Upper lobe of left lung (tissue), 6 donors: ENCODE measurements at places on chromosomes 12 and 14.

DNA sequence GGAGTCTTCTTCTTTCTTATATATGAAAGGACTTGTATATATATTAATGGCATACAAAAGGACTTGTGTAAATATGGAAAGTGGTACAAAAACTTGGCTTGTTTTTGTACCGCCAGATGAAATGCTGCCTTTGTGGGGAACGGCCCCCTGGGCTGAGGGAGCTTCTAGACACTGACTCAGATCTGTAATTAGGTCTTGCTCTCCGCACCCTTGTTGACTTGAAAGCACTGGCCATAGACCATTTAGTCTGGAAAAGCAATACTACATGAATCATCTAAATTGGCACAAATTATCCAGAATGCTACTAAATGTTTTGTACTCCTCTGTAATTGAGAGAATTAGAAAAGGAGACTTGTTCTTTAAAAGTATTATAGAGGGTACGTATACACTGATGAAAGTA, 399.9 kb upstream of the RGS6 start:
- DNase-seq = no peak

DNA sequence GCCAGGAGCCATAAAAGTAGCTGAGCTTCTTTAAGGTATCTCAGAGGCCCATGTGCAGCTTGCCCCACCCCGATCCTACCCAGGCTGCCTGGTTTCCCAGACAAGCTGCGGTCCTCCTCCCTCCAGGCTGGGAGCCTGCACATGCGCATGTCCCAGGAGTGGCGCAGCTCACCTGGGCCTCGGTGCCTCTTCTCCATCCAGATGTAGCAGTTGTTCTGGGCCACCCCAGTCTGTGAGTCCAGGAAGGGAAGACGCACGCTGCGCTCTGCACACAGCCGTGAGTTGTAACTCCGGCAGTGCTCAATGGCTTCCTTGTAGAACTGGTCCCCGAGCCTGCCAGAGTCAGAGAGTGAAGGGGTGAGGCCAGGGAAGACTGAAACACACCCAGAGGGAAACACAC, 122.3 kb downstream of the DPF3 start:
- DNase-seq = no peak

GRCh38 chr12:58316926-58317325, 375.6 kb downstream of the ATP23 start:
- DNase-seq = no peak

- no peak for DNase-seq
These were observed 1536.4 kb upstream of the FLRT2 start for GRCh38 chr14:83993545-83993944.

GRCh38 chr14:35222324-35222723, 69.9 kb upstream of the PSMA6 start:
- DNase-seq = no peak

GRCh38 chr12:123971770-123972456, 718 bp downstream of the CCDC92 start:
- peak; percentile 89 for DNase-seq

- no peak for DNase-seq
These were observed 6.9 kb downstream of the FBXO34 start for GRCh38 chr14:55277972-55278740.

GRCh38 chr12:52884526-52885293, 20.2 kb downstream of the KRT8 start:
- DNase-seq = peak; percentile 73

GRCh38 chr12:111405859-111406473, at the start of gene SH2B3:
TSS of gene SH2B3 (plus strand) at chr12:111405923. CDS start at chr12:111418146, 12,223 bp downstream.
- DNase-seq = no peak

DNA sequence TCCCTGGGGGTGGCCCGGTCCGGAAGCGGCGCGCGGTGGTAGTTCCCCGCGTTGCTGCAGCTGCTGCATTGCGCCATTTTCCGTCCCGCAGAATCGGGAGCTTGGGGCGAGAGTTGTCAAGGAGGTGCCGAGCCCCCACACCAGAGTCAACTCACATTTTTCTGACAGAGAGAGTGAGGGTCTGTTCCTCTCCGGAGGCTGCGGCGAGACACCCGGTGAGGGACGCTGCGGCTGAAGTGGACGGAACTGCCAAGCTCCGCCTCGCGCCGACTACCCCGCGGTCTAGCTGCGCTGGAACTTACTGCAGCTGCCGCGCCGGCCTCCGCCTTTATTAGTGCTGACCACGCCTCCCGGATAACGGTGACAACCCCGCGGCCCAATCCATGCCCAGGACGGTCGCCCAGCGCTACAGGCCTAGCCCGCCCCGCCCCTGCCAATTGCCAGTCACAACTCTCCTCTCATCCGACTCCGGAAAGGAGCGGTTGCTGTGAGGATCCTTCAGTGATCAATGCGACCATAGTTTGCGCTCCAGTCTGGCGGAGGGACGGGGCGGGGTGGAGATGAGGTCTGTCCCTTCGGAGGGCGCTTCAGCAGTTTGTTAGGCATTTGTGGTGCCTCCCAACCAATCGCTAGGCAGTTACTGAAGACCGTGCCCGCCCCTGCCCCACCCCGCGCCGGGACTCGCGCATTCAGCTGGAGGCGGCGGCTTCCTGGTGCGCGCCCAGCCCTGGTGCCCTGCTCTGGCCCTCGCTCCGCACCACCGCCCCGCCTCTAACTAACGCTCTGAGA, at the start of gene VAMP1:
TSS of gene VAMP1 (minus strand) at position 303 of the 789 bp plus-strand sequence. CDS start at position 157, 146 bp downstream.
- DNase-seq = peak; percentile 99

DNA sequence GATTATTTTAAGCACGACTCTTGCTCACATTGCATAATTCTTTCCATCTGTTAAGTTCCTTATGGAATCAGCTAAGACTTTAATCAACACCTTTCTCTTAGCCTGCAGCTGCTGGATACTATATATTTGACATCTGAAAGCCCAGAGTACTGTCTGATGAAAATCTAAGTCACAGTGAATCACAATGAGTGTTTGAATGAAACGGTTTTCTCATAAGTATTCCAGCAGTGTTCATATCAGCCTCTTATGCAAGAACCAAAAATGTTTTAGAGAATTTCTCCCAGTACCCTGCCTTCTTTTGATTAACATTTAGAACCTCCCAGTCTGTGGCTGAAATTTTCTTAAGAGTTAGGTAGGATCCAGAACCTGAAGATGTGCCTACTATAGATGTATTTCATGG, 55.6 kb downstream of the FRMD6 start:
- DNase-seq = no peak

DNA sequence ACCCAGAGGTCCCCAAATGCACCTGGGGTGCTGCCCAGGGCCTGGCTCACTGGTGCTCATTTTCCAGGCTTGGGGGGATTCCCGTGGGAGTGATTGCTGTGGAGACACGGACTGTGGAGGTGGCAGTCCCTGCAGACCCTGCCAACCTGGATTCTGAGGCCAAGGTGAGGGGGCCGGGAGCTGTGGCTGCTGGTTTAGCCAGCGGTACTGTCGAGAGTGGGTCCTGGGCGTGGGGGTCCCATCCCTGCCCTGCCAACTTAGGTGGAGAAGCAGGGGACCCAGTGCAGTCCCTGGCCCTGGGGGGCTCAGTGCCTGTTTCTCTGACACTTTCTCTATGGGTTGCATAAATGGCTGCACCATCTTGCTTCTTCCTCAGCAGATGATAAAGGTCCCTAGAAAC, 50.9 kb downstream of the FOXN4 start:
- no peak for DNase-seq

- peak; percentile 31 for DNase-seq
These were observed 59.7 kb upstream of the NAP1L1 start for GRCh38 chr12:76144245-76144549.

DNA sequence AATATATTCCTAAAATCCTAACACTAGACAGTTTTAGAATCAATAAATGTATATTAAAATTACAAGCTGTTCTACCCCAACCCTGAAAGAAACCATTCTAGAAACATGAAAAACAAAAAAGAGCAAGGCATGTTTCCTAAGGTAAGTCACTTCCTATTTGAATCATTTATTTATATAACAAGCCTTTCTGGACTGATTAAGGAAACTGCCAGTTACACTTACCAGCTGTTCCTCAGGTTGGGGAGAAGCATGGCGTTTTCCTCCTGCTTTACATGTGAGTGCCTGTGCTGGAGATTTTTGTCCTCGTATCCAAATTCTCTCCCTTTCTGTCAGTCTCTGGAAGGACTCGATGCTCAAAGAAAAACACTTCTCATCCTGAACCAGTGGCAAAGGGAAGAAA, 183.3 kb downstream of the EFCAB11 start:
- no peak for DNase-seq

GRCh38 chr12:112304436-112304835, 77.8 kb downstream of the HECTD4 start:
- DNase-seq = no peak

DNA sequence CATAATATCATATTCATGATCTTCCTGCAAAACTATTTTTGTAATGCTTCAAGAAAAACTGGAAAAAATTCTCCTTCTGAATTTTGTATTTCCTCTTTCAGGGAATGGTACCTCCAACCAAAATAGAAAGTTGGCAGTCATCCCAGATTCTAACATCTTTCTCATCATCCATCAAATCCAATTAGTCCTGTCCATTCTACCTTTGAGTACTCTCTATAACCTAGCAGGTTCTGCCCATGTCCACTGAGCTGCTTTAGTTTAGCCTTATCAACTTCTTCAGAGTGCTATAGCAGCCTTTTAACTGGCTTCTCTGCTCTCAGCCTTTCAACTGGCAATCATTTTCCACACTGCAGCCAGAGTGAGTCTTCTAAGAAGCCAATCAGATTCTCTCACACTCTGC, 236.2 kb downstream of the AKAP6 start:
- DNase-seq = no peak

DNA sequence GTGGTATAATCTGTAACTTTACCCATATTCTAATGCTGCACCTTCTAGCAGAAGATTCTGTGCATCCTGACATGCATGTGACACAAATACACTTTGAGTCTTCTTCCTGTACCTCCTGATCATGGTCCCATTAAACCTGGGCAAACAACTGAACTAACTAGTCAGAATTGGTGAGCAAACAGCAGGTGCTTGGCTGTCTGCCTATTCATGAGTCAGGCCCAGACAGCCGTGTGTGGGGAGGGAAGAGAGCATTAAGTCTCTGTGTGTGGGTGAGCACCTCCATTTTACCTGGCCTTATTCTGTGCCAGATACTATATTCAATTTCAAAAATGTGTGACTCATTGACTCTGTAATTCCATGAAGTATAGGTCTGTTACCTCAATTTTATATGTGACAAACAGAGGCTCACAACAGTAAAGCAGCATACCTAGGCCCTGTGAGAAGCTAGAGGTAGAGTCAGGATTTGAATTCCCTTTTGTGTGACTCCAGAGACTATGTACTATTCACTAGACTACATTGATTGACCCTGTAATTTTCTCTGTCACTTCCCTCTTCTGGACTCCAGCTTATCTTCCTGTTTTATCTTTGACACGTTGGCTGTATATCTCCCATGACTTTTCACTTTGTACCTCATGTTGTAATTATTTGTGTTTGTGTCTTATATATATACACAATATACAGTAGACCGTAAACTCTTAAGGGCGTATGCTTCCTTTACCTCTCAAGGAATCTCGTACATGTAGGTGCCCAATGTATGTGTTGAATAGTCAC, 32.2 kb downstream of the SUSD6 start:
- no peak for DNase-seq

DNA sequence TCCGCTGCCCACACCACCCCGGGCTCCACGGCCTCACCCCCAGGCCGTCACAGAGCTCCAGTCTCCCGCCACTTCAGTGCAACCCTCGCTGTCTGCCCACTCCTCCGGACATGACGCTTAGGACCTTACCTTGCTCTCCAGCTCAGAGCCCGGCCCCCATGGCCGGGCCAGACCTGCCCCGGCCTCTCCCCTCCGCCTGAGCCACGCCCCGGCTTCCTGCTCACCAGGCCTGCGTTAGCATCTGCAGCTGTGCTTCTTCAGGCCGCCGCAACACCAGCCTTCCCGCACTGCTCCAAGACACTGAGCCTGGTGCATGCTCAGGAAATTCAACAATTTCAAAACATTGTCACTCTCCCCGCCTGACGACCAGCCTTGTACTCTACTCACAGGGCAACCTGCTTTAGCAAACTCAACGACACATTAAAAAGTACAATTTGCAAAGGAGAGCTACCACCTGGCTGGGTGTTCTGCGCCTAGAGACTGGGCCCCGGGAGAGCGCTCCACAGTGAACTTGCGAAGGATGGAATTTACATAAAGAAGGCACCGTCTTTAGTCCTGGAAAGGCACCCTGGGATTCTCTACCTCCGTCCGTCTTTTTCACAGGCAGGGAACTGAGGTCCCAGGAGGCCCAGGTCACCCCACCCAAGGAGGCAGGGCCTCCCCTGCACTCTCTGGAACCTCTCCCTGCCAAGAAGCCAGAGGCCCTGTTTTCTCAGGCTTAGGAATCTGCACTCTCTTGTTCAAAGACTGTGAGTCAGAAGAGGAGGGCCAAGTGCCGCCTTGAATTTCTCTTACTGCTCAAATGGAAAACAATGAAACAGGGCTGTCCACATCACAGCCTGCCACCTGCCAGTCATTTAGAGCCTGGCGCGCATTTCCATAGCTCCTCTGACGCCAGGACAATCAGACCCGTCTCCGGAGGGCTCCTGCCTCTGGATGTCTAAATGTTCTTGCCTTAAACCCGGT, 51.3 kb downstream of the STX2 start:
- DNase-seq = no peak

DNA sequence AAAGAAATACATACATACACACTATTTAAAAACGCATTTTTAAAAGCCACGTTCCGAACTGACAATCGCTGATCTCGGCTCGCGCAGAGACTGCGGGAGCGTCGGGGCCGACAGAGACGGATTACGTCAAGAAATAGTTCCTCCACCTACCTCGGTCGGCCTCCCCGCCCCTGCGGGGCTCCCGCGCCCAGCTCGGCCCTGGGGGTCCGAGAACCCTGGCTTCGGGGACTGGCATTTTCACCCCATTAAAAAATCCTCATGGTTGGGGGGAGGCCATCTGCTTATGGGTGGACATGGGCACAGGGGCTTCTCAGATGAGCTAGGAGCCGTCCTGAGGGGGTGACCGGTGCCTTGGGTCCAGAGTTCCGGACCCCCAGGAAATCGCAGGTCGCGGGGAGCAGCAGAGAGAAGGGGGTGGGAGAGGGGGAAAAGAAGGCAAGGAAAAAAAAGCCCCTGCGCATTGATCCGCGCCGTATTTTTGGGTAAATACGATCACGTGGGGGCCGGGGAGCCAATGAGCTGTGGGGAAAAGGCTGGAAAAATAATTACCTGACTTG, 324 bp upstream of the HOXC9 start:
- DNase-seq = no peak

DNA sequence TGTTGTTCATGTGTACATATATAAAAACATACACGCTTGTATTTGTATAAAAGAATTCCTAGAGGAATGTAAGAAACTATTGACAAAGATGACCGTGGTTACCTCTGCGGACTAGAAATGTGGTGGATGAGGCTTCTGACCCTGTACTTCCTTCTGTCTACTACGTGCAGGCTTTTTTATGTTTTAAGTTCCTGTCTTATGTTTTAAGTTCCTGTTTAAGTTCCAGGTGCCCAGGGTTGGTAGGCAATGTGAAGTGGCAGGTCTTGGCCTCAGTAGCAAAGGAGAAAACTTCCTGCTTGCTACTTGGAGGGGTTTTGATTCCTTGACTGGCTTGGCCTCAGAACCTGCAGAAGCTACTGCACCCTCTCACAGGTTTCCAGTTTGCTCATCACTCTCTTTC, 11.6 kb downstream of the POMT2 start:
- DNase-seq = no peak
